ENCODE measurements at places on chromosomes 3 and 15. TPM values are rescaled to one million over a fixed set of nuclear protein-coding genes. Genes with fewer than 3 reads are reported as not detected.

GNAT1 gene
- total RNA-seq, result 0.25 TPM

SLCO3A1 gene
- total RNA-seq, result 22.7 TPM

CFAP20DC gene
- 1.9 TPM for total RNA-seq

ARHGAP31 gene
- 0.89 TPM for total RNA-seq

GXYLT2 gene
- 1.6 TPM for total RNA-seq

GATM gene
- total RNA-seq, result 2.3 TPM

FNDC3B gene
- total RNA-seq, result 28.9 TPM

EXD1 gene
- 0.14 TPM for total RNA-seq

FBLN2 gene
- total RNA-seq, result 1.7 TPM

MYRIP gene
- total RNA-seq, result not detected

CCR9 gene
- total RNA-seq, result not detected

CSPG4 gene
- total RNA-seq, result 0.13 TPM

POTEB3 gene
- not detected for total RNA-seq

SCAANT1 gene
- not detected for total RNA-seq

CACNA1D gene
- 0.55 TPM for total RNA-seq

FOXP1 gene
- 9.2 TPM for total RNA-seq

All from A549 treated with AZD2906 at 1 μM for 4 hours (cell line).